Sigmoid colon (tissue), 7 donors: ENCODE measurements at places on chromosomes 3 and 15. TPM values are rescaled to one million over a fixed set of nuclear protein-coding genes. Genes with fewer than 3 reads are reported as not detected.
A peak's percentile ranks its signal among the peaks of the same experiment; 100 is the strongest.

Gene GLDN
- 1.5 TPM for total RNA-seq

Gene DCLK3
- 0.14 TPM for total RNA-seq

Gene GPR62
- total RNA-seq = 1.1 TPM

Gene RAB7A
- total RNA-seq = 85.9 TPM

Gene ABHD17C
- total RNA-seq = 2.0 TPM

Gene SMCO1
- total RNA-seq = not detected

Gene LDHAL6B
- not detected for total RNA-seq

Gene PLSCR2
- total RNA-seq = not detected

Gene C3orf85
- not detected for total RNA-seq

Gene EPHB3
- 2.8 TPM for total RNA-seq

Gene CCDC33
- total RNA-seq = not detected

Gene CCDC39
- total RNA-seq = 1.1 TPM

Gene GADL1
- total RNA-seq = not detected

GRCh38 chr3:195811756-195812155 lies at the start of gene MUC4:
Gene MUC4 (minus strand): TSS chr3:195811929. CDS start chr3:195811817, 112 bp downstream.
- DNase-seq = peak; percentile 54

DNA sequence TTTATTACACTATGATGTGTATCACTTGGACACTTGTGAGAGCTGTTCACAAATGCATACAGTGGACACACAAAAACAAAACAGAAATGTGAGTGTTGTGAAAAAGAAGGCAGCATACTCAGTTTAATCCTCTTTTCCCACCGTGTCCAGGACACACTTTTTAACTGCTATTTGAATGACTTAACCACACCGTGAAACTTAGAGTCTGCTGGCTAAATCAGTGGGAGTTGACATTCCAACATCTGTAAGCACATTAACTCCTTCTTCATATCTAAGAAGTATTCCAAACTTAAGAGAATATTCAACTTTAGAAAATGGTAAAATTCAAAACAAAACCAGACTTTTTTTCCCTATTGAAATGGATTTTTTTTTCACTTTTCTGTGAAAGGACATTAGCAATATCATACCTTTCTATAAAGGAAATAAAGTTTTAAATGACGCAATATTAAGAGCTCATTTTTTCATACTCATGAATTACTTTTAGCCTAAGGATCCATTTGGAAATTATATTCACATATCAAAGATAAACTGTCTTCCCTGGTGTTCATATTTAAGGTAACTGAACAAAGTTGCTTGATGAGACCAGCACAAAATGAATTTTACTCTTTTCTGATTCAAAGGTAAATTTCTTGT lies 316.6 kb downstream of the RBMS3 start:
- no peak for DNase-seq

GRCh38 chr3:72152551-72153476 lies 367.9 kb upstream of the PROK2 start:
- DNase-seq = peak; percentile 90

- DNase-seq = no peak
These were observed 32.4 kb upstream of the GAP43 start for GRCh38 chr3:115590873-115591272.

- no peak for DNase-seq
These were observed 2.1 kb downstream of the CMC1 start for GRCh38 chr3:28243424-28244106.

DNA sequence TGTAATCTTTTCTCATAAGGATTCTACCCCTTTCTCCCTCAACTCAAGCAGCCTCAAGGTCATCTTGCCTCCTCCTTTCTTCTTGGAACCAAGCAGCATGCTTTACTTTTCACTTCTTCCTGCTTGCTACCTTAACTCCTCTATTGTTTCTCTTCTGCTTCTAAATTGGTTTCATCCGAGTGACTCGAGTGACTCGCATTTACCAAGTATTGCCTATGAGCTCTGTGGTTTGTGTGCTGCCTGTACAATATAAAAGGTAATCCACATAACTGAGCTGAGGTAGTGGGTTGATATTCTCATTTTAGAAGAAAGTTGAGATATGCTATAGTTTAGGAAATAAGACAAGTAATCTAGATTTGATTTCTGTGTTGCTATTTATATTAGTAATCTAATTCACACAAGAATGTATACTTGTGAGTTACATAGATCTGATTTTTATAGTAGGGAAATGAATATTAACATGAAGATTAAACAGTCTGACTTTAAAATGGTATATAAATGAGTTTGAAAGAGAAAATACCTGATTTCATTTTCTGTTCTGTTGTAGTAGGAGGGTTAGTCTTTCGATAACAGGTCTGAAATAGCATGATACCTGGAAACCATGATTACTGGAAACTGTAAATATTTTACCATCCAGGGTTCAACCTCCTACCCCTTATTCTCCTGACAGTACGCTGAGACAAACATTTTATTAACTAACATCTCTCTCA lies 5.5 kb downstream of the HHLA2 start:
- DNase-seq = no peak

DNA sequence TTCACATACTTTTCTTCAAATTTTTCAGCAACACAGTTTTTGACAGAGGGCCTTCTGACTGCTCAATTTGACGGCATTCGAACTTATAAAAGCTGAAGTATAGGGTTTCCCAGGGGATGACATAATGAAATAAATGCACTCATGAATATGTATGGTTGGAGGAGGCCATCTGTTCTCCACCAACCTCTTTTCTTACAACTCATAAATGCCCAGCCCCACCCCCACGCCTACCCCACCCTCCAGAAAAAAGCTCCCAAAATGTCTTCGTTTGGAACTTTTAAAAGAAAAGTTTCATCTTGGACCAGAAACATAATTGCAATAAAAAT lies 211.6 kb upstream of the LRRN1 start:
- DNase-seq = no peak

- DNase-seq = no peak
These were observed 243.6 kb downstream of the ZIC1 start for GRCh38 chr3:147652651-147653366.

- no peak for DNase-seq
These were observed 16.1 kb downstream of the TM6SF1 start for GRCh38 chr15:83123529-83123928.

DNA sequence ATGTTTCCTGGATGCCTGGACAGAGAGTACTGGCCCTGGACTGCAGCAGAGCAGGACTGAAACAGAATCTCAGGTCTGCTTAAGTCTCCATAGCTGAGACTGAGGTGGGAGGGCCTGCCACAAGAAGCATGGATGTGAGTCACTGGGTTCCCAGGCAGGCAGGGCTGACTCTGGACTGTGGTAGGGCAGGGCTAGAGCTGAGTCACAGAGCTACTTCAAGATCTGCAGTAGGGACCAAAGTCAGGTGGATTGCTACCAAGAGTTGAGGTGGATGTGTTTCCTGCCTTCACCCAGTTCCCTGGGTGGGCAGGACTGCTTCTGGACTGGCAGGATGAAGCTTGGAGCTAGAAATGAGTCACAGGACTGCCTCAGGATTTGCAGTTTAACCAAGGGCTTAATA lies 282.9 kb downstream of the AGBL1 start:
- no peak for DNase-seq

DNA sequence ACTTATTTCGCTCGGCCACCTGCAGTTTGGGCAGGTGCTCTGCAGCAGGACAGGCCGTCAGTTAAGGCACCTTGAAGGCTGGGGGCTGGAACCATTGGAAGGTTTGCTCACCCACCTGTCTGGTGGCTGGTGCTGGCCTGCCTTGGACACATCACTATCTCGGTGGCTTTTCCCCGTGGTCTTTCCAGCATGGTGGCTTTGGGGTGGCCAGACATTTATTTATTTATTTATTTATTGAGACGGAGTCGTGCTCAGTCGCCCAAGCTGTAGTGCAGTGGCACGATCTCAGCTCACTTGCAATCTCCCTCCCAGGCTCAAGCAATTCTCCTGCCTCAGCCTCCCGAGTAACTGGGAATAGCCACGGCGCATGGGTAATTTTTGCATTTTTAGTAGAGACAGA lies 11.7 kb downstream of the ISG20 start:
- DNase-seq = peak; percentile 30

GRCh38 chr3:12004741-12005513 lies 739 bp downstream of the SYN2 start:
- DNase-seq = no peak

- no peak for DNase-seq
These were observed 1.4 kb upstream of the PDZRN3 start for GRCh38 chr3:73626106-73626505.

- DNase-seq = no peak
These were observed 285.1 kb downstream of the MEX3B start for GRCh38 chr15:81760686-81761085.

GRCh38 chr3:18033581-18034108 lies 291.2 kb upstream of the TBC1D5 start:
- DNase-seq = no peak

DNA sequence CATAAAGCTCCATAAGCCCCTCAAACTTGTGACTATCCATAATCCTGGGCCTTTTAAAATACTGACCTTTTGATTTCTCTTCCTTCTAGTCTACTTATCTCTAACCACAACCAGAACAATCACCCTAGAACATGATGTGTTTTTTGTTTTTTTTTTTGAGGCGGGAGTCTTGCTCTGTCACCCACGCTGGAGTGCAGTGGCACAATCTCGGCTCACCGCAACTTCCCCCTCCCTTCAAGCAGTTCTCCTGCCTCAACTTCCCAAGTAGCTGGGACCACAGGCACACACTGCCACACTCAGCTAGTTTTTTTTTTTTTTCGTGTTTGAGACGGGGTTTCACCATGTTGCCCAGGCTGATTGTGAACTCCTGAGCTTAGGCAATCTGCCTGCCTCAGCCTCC lies 25.1 kb downstream of the VPS39 start:
- DNase-seq = no peak

- no peak for DNase-seq
These were observed 20.6 kb downstream of the SMAD3 start for GRCh38 chr15:67085818-67086636.

DNA sequence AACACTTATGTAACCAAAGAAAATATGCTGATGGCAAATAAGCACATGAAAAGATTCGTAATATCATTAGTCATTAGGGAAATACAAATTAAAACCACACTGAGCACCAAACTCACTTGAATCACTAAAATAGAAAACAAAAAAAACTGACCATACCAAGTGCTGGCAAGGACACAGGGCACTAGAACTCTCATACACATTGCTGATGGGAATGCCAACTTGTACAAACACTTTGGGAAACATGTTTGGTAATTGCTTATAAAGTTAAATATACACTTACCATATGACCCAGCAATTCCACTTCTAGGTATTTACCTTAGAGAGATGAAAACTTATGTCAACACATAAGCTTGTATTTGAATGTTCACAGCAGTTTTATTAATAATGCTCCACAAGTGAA lies 95.5 kb downstream of the TFDP2 start:
- no peak for DNase-seq
